Stimulated activated CD8-positive, alpha-beta memory T cell treated with anti-CD3 and anti-CD28 coated beads, Interleukin-4, amount 100 ng/mL, for 1 hour (primary cell): ENCODE measurements at places on chromosomes 12 and 14.

- no peak for DNase-seq
Observed at GRCh38 chr12:25796523-25797000, 161.9 kb upstream of the RASSF8 start.

DNA sequence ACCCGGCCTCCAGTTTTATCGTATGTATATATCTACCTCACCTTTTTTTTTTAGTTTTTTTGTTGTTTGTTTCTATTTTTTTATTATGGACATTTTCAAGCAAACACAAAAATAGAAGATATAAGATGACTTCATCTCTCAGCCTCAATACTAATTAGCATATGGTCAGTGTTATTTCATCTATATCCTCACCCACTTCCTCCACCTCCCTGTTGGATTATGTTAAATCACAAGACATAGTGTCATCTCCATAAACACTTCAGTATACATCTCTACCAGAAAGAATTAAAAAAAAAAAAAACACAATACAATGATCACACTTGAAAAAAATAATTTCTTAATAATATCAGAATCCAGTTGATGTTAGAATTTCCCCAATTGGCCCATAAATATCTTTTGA lies 34.9 kb downstream of the RAB35 start:
- no peak for DNase-seq

- DNase-seq = no peak
Observed at GRCh38 chr12:93970900-93971688, 177.3 kb upstream of the PLXNC1 start.

DNA sequence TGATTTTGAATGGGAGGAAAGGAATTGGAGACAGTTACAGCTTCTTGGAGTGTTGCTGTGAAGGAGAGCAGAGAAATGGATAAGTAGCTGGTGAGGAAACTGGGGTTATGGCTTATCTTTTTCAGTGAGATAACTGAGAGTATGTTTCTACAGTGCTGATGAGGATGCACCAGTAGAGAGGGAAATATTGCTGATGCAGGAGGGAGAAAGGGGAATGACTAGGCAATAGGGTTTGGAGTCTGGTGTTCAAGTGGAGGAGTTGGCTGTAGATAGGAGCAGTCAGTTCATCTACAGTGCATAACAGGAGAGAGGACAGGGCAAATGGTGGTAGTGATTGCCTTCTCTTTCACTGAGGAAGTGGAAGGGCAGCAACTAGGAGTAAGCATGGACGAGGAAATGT lies 33.0 kb downstream of the SPATS2 start:
- DNase-seq = no peak

- DNase-seq = no peak
Observed at GRCh38 chr12:44716711-44717110, 159.4 kb downstream of the NELL2 start.

DNA sequence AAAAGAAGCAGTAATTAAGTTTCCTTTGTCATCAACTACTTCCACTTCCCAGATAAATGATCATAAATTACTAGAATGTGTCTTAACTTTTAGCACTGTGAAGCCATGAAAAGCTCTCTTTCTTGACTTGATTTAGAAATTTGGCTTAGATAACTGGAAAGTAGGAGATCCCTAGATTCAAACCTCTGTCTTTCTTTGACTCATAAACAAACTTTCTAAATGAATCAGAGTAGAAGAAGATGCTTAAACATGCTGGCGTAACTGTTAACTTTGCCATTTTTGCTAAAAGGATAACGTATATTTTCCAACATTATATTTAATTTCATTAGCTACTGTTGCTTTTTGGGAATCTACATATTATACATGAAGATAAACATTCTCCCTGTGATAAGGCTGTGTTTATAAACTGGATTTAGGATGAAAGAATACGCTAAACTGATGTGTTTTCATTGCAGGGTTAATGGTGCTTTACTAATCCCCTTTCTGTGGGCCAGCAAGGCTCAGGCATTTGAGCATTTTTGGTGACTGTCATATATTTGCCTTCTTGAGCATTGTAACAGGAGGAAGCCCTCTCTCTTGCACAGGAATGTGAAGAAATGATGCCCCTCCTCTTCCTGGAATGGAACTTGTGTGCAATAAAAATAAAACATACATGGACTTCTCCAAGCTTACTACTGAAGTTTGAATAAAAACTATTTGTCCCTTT lies 301.4 kb downstream of the BMP4 start:
- no peak for DNase-seq

- no peak for DNase-seq
Observed at GRCh38 chr12:20490213-20490612, 121.9 kb downstream of the PDE3A start.

GRCh38 chr12:9727813-9728212 lies 5.1 kb downstream of the CLECL1 start:
- no peak for DNase-seq

GRCh38 chr14:105064721-105065143 lies 498 bp downstream of the GPR132 start:
- DNase-seq = no peak

DNA sequence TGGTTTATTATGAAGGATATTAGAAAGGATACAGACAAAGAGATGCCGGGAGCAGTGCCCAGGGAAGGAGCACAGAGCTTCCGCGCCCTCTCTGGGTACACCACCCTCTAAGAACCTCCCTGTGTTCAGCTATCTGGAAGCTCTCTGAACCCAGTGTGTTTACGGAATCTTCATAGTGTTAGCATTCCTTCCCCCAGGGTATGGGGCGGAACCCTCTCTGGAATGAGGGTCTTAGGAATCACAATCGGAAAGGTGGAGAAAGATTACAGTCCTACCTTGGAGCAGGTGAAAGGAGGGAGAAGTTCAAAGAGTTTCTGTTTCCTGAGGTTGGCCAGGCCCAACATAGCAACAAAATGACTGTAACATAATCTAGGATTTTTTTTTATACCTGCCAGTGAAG lies 6.8 kb upstream of the NUDT4 start:
- DNase-seq = no peak

DNA sequence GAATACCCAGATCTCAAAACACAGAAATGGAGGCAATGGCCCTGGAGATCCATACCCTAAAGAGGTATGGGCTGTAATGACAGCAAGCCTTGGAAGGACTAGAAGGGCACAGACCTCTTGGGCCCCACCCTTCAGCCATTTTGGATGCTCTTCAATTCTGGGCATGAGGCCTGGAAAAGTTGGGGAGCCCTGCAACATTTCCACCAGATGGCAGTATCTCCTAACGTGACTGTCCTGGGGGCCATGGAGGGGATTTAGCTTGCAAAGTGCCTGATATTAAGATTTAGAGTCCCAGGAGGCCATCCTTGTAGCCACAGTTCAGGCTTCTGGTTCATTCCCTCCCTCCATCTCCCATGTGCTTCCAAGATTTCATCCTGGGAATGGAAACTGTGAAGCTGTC lies 30.2 kb downstream of the KCNA5 start:
- no peak for DNase-seq

DNA sequence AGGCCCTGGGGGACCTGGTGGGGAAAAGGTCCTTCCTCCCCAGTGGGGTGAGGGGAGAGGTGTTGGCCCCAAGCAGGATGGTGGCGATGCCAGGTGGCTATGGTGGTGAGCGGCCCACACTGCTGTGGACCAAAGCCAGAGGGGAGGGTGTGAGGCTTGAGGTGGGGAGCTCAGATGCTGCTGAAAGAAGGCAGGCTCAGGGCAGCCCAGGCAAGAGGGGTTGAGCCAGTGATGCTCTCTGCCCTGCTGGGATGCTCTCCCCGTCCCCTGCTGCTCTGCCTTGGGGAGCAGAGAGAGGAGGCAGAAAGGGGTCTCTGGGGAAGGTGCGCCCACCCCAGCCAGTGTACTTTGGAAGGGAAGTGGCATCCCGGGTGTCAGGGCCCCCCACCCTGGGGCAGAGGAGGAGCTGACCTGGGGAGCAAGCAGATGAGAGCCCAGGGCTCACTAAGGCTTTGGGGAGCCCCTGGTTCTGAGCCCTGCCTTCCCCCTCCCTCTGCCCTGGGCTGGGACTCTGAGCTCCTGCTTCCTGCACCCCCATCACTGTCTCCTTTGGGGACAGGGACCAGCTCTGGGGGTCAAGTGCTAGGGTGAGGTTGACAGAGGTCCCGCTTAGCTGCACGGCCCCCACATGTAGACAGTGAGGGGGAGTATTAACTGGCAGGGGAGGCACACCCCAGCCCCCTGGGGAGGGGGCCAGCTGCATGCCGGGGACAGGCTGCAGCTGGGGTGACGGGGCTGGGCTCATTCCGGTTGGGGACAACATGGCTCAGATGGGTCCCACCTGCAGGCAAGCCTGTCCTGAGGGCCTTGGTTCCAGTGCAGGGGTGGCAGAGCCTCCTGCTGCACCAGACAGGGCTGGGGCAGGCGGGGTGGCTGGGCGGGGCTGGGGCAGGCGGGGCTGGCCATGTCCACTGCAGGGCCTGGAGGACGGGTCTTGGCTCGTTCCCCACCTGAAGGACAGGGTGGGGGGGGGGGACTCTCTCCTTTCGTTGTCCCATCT lies 124.4 kb downstream of the KIF26A start:
- no peak for DNase-seq

GRCh38 chr14:92922883-92923743 lies at the start of gene CHGA:
TSS of gene CHGA (plus strand) at chr14:92923150. CDS start at chr14:92923360, 210 bp downstream.
- DNase-seq = peak; percentile 13

DNA sequence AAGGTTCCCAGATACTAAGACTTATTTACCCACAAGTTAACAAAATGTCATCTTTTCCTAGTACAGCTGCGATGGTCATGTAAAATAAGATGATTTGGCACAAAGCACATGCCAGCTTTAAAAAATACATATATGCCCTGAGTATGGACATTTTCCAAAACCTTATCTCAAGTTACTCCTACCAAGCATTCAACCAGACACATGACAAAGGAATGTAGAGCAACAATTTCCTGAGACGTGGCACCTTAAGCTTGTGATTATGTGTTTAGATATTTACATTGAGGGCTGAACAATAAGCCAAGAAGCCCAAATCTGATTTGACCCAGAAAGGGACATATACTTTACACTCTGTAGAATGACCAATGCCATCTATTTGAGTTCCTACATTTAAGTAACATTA lies 24.5 kb upstream of the OVCH1 start:
- no peak for DNase-seq
